ENCODE measurements at places on chromosomes 7 and 10.
A peak's percentile ranks its signal among the peaks of the same experiment; 100 is the strongest.

DNA sequence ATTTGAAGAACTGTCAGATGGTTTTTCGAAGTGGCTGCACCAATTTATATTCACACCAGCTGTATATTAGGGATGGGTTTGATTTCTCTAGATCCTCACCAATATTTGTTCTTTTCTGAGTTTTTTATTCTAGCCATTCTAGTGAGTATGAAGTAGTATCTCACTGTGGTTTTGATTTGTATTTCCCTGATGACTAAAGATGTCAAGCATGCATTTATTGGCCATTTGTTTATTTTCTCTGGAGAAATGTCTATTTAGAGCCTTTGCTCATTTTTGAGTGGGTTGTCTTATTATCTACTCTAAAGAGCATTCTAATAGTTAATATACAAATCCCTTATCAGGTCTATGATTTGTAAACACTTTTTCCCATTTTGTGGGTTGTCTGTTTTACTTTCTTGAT, 123.9 kb downstream of the PCLO start:
- no peak for DNase-seq

- no peak for DNase-seq
Measured at GRCh38 chr10:101061624-101062231, at the start of gene KAZALD1. KAZALD1 (plus strand) TSS chr10:101061989; CDS start chr10:101062593, 604 bp downstream.

DNA sequence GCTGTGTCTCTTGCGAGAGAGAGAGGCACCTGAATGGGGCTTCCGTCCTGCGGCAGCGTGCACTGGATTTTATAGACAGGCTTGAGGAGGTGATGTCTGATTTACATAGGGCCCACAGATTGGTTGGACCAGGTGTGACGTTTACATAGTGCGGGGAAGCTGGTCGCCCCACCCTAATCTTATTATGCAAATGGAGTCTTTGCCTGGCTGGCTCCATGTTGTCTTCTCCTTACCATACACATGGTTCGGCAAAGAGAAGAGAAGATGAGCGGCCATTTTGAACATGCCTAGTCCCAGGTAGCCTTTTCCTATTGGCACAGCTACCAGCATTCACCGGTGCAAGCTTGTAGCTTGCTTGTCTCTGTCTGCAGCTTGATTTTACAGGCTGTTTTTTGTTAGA, 238.5 kb upstream of the GALNT17 start:
- no peak for DNase-seq

- peak; percentile 69 for DNase-seq
Measured at GRCh38 chr10:13816195-13816925, 229.6 kb downstream of the PRPF18 start.

DNA sequence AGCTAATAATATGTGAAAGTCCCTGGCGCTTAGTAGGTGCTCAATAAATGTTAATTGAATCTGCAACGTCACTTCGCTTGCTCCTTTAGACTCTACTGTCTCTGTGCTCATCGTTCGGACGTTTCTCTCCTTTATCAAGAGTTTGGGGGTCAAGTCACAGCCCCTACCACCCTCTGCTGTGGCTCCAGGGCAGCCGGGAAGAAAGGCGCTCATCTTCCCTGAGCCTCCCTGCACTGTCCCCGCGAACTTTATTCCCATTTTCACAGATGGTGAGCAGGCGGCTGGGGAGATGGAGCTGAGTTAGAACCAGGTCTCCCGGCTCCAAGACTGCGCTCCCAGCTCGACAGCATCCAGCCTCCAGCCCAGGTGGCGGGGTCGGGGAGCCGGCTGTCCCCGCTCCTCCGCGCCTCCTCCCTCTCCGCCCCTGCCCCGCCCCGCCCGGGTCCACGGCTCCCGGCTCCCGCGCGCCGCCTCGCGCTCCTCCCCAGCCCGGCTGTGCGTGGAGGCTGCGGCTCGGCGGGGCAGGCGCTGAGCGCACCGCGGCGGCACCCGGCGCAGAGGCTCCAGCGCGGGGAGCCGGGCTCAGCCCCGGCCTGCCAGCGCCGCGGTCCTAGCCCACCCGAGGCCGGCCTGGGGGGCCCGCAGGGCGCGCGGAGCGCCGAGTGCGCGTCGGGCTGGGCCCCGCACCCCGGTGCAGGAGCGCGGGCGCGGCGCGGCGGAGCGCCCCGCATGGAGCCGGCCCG, at the start of gene CLEC2L:
TSS of gene CLEC2L (plus strand) at position 487 of the 743 bp plus-strand sequence. CDS start at position 730, 243 bp downstream.
- DNase-seq, result no peak

DNA sequence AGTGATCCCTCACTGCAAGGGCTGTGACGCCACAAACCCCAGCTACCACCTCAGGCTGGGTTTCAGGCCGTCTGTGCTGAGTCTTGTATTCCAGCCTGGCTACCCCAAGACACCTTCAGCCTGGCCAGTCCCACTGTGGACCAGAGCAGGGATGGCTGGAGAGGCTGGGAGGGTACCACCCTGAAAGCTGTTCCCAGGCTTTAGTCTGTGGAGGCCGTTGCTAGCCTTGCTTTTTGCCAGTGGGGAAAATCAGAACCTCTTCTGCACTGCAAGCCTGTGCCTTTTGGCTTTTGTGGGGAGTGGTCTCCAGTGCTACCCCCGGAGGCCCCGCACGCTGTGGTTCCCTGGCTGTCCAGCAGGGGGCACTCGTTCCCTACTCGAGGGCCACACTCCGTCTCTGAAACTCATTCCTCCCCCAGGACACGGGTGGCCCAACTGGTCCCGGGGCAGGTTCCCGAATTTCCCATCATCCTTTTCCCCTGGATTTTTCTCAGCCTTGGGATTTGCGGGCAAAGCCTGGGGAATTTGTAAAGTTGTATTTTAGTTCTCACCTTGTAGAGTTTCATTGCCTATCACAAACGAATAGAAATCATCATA, 128.4 kb upstream of the BTBD16 start:
- no peak for DNase-seq

DNA sequence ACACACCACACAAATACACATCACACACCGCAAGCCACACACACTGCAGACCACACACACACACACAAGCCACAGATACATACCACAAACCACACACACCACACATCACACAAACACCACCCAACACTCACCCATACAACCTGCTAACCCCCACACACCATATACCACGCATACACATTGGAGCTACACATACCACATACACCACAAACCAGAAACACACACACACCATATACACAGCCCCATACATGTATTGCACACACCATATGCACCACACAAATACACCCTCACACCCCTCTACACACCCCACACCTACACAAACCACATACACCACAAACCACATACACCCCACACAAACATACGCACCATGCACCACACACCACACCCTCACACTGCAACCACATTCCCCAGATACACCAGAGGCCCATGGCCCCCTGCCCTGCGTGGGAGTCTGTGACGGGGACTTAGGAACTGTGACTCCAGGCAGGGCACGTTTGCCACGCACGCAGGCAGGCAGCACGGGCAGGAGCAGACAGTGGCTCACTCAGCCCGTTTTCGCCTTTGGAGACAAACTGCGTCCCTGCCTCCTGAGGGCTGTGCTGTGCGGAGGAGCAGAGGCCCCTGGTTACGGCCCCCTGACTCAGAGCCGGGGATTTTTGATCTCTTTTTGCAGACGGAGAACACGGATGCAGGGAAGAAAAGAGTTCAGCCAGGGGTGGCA, 52.6 kb downstream of the TMEM209 start:
- no peak for DNase-seq

DNA sequence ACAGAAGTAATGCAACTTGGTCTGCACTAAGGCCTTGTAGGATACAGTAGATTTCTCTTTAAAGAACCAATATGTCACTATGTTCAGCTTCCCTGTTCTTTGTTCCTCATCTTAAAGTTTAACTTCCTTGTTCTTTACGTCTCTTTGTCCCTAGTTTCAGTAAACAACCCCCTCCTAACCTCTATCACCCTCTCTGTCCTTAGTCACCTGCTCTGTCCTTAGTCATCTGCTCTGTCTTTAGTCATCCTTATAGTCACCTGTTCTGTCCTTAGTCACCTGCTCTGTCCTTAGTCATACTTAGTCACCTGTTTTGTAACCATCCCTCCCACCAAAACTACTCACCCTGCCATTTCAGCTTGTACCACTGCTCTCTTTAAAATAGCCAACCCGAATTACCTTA, 144.6 kb upstream of the TMEM106B start:
- DNase-seq, result no peak

GRCh38 chr7:38398725-38399321, 125.4 kb upstream of the TARP start:
- DNase-seq, result peak; percentile 74

GRCh38 chr10:14707481-14707880, 67.2 kb downstream of the FAM107B start:
- DNase-seq, result no peak

DNA sequence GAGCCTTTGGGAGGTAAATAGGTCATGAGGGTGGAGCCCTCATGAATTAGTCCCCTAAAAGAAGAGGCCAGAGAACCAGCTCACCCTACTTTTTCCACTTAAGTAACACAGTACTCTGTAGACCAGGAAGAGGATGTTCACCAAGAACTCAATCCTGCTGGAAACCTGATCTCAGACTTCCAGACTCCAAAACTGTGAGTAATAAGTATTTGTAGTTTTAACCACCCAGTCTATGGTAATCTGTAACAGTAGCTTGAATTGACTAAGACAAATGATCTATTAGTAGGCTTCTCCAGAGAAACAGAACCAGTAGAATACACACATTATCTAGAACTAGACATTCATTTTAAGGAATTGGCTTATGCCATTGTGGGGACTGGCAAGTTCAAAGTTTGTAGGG, 51.5 kb downstream of the ANKMY2 start:
- DNase-seq, result no peak

DNA sequence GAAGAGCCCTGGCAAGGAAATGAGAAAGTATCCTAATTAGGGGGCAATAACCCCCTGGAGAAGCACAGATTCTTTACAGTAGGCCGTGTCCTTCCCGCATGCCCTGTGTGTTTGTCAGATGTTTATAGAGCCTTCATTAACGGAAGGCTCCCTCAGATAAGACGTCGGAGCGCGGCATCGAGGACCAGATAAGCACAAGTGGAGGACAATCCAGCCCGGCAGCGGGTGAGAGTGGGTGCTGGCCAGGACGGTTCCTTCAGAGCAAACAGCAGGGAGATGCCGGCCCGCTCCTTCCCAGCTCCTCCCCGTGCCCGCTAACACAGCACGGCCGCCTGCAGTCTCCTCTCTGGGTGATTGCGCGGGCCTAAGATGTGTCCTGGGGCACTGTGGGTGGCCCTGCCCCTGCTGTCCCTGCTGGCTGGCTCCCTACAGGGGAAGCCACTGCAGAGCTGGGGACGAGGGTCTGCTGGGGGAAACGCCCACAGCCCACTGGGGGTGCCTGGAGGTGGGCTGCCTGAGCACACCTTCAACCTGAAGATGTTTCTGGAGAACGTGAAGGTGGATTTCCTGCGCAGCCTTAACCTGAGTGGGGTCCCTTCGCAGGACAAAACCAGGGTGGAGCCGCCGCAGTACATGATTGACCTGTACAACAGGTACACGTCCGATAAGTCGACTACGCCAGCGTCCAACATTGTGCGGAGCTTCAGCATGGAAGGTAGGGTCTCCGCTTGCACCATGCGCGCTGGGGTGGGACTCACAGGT, at the start of gene GDF2:
TSS of gene GDF2 (plus strand) at position 155 of the 762 bp plus-strand sequence. CDS start at position 370, 215 bp downstream.
- peak; percentile 48 for DNase-seq

DNA sequence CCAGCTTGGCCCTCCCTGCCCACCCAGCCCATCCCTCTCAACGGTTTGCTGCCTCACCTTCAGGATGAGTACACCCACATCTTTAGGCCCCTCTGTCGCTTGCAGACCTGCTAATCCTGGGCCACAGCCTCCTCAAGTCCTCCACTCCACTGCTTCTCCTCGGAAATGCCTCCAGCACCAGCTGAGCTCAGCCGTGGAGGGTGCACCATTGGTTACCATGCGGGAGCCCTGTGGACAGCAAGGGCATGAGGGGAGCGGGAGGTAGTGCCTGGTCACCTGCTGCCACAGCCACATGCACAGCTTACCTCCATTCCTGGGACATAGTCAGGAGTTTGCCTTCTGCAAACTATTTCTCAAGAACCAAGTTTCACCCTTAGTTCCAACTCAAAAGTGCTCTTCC, 286.3 kb upstream of the ZMIZ1 start:
- peak; percentile 37 for DNase-seq

GRCh38 chr7:43143918-43144589, 31.6 kb downstream of the HECW1 start:
- no peak for DNase-seq

GRCh38 chr10:70906031-70906783, 17.8 kb upstream of the PCBD1 start:
- peak; percentile 55 for DNase-seq

DNA sequence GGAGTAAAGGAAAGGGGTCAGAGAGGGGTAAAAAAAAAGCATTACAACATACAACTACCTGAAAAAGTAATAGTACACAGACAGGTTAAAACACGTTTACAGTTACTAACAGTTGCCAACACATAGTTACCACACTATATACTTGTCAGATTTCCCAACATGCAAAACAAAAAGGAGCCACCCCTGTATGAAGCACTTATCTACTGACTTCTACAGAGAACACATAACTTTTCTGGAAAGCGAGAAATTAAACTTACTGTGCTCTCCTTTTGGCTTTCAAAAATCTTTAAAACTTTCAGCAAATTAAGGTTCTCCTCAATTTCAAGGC, 2.1 kb downstream of the ABI1 start:
- no peak for DNase-seq

- peak; percentile 94 for DNase-seq
Measured at GRCh38 chr10:102245082-102245931, at the start of gene GBF1. GBF1 (plus strand) TSS chr10:102245532; CDS start chr10:102258939, 13,407 bp downstream.

DNA sequence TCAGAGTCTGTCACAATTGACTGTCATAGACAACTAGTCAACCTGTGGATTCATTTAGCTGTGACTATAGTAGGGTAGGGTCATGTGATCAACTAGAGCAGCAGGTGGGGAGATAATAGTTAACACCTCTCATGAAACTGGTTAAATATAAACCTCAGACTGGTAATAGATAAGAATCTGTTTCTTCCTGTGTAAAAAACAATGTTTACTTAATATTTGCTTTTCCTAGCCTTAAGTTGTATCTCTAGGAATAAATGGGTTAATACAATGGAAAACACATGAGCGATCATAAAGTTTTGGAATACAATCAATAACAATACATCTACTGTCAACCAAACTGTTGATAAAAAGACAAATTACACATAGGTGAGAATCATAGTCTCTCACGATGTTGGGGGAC, 43.4 kb upstream of the ITGB8 start:
- no peak for DNase-seq

GRCh38 chr7:131007439-131008330, 273.7 kb upstream of the KLF14 start:
- no peak for DNase-seq

GRCh38 chr10:118950190-118950680, 79.3 kb upstream of the NANOS1 start:
- DNase-seq, result no peak

DNA sequence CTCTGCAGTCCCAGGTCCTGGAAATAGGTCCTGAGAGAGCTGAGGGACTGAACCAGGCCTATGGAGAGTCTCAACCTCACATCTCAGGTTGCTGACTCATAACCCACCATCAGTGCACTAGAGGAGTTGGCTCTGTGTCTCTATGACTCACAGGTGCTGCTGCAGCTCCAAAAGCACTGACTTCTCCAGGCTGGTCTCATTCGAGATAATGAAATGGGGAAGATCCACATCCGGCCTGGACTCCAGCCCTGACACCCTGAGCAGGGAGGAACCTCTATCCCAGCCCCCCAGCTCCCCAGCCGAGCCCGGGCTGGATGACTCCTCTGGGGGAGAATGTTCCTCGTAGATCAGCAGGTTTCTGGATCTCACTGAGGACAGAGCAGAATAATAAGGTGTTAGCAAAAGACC, 35.5 kb upstream of the DGKI start:
- DNase-seq, result no peak

All from upper lobe of right lung (tissue), 1 donor.